Caudate nucleus (tissue), 63 donors: ENCODE measurements at places on chromosomes 1 and 21.

DNA sequence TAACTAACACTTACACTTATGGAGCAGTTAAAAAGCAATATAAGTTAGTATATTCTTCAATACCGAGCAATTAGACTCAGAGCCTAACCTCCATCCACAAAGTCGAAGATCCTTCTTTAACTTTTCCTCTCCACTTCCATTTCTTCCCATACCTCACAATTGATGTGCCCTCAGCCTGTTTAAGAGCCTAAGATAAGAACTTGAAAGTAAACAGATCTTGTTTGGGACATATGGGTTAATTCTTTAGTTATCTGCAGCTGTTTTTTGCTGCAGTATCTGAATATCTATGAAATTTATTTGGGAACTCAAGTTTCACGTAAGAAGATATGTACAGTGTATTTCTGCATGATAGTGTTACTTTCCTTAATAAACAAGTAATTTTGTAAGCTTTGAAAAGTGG, 51.5 kb downstream of the MIGA1 start:
- DNase-seq: no peak

DNA sequence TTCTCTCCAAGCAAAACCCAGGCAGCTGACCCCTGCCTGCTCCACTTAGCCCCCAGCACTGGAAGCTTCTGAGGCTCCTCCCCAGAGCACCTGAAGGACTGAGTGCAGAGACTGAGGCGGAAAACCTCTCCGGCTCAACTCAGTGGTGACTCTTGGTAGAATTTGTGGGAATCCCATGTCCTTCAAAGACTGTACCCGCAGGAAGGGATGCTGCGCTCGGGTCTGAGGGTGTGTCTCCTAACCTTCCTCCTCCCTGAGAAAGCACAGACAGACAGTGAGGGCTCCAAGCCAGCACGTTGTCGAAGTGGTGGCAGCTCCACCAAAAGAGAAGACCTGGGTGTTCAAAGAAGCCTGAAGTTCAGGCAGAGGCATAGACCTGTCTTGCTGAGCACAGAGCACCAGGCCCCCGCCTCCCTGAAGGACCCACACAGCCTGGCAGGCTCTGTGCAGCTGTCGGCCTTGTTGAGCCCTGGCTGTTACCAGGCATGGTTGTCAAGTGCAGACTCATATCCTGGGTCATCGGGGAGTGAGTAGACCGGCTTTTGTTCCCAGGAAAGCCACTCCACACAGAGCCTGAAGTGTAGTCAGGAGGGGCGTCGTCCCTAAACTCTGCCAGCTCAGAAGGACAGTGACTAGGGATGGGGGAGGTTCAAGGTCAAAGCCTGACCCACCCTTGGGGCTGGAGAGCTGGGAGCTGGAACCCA, 36.7 kb downstream of the CSMD2 start:
- no peak for DNase-seq

GRCh38 chr1:227779021-227779441, 36.4 kb upstream of the PRSS38 start:
- DNase-seq: no peak

GRCh38 chr21:16318651-16319300, 589.0 kb downstream of the USP25 start:
- DNase-seq: no peak

- DNase-seq: no peak
These were observed 3.2 kb downstream of the OR6K3 start for GRCh38 chr1:158717344-158717743.

- DNase-seq: no peak
These were observed 18.9 kb downstream of the SLC16A1 start for GRCh38 chr1:112937070-112937469.

DNA sequence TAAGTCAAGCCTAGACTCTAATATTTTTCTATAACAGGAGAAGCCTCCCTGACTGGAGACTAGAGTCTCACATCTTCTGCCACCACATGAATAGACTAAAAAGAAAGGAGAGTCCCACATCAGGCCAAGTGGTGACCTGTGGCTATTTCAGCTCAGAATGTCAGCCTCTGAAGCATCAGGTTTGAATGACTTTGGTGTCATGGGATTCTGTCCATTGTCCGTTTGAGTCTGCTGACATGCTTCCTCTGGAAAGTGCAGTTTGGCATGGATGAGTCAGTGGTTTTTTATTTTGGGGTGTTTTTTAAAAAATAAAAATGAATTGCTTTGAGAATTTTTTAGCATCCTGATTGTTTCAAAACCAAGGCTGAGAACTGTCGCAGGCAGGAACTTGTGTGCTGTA, 19.5 kb downstream of the DYRK3 start:
- no peak for DNase-seq

DNA sequence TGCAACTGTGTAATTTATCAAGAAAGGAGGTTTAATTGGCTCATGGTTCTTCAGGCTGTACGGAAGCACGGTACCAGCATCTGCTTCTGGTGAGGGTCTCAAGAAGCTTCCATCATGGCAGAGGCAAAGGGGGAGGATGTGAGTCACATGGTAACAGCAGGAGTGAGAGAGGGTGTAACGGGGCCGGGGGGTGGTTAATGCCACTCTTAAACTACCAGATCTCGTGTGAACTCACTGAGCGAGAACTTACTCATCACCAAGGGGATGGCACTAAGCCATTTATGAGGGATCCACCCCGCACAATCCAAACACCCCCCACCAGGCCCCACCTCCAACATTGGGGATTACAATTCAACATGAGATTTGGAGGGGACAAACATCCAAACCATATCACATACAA, 21.0 kb upstream of the IFFO2 start:
- no peak for DNase-seq

DNA sequence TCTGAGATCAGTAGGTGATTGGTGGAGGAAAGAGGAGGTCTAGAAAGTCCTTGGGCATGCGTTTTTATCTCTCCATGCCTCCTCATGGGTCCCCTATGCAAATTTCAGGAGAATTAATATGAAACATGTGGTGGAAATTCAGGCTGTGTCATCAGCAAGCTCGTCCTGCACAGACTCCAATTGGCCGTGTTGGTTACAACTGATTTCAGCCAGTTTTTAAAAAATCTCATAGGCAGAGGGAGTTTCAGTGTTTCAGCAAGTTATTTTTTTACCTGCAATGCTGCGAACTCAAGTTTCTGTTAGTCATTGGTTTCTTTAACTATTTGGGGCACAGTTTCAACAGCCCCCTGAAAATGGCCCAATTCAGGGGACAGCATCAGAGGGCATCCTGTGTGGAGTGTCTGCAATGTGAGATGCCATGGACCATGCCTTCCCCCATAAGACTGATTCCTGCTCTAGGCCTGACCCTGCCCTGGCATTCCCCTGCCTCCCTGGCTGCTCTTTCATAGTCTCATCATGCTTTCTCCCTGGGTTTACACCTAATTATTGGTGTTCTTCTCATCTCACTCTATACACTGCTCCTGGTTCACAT, 59.9 kb downstream of the C1orf198 start:
- DNase-seq: no peak

GRCh38 chr21:25563361-25564116, 43.7 kb downstream of the MRPL39 start:
- DNase-seq: no peak

GRCh38 chr1:206680279-206680678, 4.4 kb upstream of the MAPKAPK2 start:
- DNase-seq: no peak
